Activated CD4-positive, alpha-beta T cell treated with anti-CD3 and anti-CD28 coated beads for 48 hours (primary cell): ENCODE measurements at places on chromosomes 2 and 18.

- DNase-seq = no peak
Observed at GRCh38 chr2:8314063-8314462, 367.8 kb upstream of the ID2 start.

GRCh38 chr18:37403100-37403781 lies 162.4 kb downstream of the CELF4 start:
- no peak for DNase-seq

DNA sequence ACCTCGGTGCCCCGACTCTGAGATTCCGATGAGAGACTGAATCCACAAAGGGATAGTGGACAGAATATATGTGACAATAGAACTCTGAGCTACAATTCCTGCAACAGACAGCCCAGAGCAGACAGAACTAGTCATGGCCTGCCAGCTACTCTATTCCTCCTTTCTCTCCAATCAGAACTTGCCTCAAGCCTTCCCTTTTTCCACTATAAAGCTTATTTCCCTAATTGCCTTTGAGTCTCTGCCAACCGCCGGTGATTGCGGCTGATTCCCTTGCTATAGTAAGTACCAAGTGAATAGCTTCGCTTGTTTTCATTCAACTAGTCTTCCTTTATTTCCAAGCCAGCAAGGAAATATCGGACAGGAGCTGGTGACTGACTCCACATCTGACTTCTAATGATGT lies 96.8 kb downstream of the DSC3 start:
- no peak for DNase-seq

GRCh38 chr18:48838166-48838775 lies 112.5 kb downstream of the SMAD7 start:
- DNase-seq = no peak

GRCh38 chr2:64763126-64763525 lies 109.4 kb upstream of the SERTAD2 start:
- no peak for DNase-seq

DNA sequence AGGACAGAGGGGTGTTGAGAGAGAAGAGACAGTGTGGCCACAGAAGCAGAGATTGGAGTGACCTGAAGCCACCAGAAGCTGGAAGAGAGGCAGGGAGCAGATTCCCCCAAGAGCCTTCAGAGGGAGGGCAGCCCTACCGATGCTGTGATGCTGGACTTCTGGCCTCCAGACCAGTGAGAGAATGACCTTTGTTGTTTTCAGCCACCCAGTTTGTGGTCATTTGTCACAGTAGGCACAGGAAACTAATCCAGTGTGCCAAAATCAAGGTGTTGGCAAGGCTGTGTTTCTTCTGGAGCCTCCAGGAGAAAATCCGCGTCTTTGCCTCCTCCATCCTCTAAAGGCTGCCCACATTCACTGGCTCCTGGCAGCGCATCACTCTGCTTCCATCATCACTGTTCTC lies 15.4 kb downstream of the MAPRE3 start:
- no peak for DNase-seq

DNA sequence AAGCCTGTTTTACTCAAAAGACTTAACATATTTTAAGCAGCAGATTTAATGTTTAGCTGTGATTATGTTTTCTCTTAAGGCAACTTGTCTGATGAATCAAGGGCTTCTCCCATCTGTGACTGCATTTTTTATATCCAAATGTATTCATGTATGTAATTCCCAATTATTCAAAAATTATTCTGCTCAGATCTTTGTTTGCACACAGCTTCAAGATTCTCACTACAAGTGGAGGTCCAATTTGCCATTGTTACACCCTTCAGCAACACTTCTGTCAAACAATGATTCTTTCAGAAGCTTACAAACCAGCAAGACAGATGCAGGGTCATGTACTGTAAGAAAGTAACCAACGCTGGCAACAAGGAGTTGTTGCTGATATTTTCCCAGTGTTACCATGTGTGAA lies 5.9 kb upstream of the LRPPRC start:
- DNase-seq = no peak

DNA sequence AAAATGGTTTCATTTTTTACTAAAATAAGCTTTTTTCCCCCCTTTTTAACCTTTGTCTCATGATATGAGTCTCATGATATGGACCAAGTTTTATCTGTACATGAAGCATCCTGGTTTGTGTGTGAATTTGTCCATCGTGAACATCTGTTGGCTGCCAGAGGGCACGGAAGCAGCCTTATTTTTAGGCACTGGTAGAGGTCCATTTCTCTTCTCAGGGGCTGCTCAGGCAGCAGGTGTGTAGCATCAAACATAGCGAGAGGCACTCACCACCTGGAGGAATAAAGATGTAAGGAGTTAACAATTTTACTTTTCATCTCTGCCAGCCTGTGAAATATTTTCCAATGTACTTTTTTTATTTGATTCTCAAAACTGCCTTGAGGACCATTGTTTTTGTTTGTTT lies 134.5 kb downstream of the RHBDD1 start:
- DNase-seq = no peak
